CD4-positive, alpha-beta T cell treated with Interleukin-10 for 1 hour (primary cell): ENCODE measurements at places on chromosomes 11 and 22.

DNA sequence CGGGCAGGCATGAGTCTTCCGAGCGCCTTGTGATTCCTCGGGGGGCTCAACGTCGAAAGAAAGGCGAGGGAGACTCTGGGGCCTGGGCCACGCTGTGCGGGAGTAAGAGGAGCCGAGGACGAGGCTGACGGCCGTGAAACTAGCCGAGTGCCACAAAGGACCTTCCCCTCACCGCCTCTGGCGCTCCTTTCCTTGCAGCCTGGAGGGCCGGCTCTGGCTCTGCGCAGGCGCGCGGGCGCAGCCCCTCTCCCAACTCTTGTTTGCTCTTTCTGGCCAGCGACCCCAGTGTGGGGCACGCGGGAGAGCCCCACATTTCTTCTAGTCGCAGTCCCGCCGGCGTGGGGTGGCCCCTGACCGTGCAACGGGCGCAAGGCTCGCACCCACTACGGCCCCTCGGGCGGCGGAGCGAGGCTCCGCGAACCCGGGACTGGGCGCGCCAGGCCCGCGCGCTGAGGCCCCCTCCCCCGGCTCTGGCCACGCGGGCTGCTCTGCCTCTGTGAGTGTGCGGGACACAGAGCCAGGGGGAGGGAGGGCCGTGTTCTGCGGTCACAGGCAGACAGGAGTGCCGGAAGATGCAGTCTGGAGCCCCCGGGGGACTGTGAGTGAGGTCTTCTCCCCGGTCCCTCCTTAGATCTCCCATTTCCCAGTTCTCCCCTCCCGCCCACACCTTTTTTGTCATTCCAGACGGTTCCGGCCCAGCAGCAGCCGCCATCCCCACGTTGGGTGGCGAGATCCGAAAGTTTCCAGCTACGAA lies 1.0 kb upstream of the TOB2 start:
- peak; percentile 58 for DNase-seq

DNA sequence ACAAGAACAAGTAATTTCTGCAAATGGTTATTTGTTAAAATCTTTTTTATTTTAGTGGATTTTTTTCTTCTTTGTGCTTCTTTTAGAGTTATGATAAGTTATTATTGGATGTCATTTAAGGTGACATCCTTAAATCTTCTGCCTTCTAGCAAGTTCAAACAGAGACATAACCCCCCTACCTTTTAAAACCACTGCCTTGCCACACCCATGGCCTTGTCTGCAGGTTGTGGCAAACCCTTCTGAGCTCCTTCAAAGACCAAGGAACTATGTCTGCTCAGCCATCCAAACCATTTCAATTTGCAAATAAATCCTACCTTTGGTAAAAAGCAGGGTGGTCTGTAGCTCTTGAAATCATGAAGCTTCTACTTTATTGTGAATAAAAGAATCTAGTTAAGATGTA lies 241.6 kb downstream of the FAM76B start:
- DNase-seq: peak; percentile 4

- DNase-seq: no peak
These were observed 1964.5 kb upstream of the RAG2 start for GRCh38 chr11:38562562-38562961.

DNA sequence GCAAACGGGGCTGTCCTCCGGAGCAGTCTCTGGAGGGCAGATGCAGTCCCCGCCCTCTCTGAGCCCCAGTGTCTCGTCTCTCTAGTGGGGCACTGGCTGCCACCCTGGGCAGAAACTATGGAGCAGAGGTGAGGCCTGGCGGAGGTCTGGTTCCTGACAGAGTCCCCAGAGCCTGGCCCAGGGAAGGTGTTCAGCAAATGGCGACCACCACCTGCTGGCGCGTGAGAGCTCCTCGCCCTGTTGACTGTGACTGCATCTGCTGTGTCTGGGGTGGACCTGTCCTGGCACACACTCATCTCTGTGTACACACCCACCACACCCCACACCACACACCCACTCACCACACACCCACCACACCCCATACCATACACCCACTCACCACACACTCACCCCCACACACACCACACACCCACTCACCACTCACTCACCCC lies 18.3 kb upstream of the TTLL12 start:
- peak; percentile 44 for DNase-seq

DNA sequence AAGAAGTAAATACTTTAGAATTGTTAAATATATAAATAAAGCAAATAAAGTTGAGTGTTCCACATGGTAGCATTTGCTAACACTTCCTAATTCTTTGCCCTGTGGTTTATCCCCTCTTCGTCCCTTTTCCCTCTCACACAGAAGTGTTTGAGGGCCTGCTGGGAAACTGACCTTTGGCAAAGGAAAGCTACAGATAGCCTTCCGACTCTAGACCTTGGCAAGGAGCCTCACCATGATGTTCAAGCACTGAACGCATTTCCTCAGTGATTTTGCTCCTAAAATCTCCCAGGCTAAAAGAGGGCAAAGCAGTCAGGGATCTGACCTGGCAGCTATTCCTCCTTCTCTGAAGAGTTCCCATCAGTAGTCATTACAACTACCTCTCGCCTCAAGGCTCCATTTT lies 52.5 kb upstream of the HORMAD2 start:
- no peak for DNase-seq

DNA sequence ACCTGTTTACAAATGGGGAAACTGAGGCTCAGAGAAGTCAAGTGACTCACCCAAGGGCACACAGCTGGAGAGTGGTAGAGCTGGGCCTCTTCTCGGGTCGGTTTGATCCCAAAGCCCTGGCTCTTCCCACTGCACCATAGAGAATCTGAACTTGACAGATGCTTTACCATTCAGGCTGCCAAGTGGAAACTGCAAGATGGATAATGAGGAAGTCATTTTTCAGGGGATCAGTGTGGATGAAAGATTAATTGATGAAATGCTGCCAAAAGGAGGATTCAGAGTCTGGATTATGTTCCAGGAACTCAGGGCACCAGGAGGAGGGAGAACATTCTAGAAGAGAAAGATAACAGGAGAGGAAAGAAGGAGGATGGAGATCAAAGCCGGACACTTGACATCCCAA lies 185.9 kb upstream of the ZBED5 start:
- no peak for DNase-seq

GRCh38 chr22:42922374-42923191 lies 65.5 kb upstream of the ARFGAP3 start:
- DNase-seq: no peak

GRCh38 chr22:35904752-35905151 lies 123.9 kb downstream of the RBFOX2 start:
- DNase-seq: no peak

DNA sequence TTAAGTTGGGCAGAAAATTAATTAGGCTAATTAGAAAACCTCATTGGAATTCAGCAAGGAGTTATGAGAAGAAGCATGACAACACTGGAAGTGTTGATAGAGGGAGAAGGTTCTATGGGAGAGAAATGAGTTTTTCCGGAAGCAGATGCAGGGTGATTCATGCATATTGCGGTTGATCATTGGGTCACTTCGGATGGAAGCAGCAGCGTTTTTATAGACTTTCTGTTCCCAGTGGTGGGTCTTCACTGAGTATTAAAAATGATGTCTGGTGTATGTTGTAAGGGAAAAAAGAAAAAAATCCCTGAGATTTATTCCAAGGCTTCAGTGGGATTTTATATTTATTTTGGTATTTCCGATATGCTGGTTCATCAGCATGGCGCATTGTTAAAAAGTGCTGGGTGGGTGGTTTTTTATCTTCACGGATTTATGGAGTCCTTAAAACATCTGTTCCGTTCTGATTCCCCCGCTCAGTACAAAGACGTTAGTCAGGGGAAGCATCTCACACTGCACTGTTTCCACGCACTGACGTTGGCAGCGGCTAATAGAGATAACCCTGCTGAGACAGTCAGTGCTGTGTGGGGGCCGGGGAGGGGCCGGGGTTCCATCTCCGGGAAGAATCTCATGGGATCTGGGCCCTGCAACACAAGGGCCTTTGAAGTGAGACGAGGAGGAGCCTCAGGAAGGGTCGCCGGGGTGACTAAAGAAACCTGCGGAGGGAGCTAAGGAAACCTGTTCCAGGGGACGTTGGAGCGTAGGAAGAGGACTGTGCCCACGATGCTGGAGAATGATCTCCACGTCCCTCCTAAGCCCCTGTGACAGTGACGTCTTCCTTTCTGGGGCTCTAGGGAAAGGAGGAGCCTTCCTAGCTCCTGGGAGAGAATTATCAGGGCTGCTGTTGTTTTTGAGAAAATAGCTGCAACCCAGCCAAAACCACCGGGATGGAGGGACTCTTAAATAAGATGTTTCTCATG lies 390.0 kb downstream of the NTM start:
- no peak for DNase-seq

- no peak for DNase-seq
These were observed 65.4 kb downstream of the SMCO4 start for GRCh38 chr11:93477684-93478234.
